ENCODE measurements at places on chromosomes 12 and 14.

- DNase-seq: no peak
Observed at GRCh38 chr14:39185256-39186049, 10.4 kb downstream of the PNN start.

GRCh38 chr14:93648440-93649168 is 139.7 kb downstream of the PRIMA1 start:
- DNase-seq: no peak

DNA sequence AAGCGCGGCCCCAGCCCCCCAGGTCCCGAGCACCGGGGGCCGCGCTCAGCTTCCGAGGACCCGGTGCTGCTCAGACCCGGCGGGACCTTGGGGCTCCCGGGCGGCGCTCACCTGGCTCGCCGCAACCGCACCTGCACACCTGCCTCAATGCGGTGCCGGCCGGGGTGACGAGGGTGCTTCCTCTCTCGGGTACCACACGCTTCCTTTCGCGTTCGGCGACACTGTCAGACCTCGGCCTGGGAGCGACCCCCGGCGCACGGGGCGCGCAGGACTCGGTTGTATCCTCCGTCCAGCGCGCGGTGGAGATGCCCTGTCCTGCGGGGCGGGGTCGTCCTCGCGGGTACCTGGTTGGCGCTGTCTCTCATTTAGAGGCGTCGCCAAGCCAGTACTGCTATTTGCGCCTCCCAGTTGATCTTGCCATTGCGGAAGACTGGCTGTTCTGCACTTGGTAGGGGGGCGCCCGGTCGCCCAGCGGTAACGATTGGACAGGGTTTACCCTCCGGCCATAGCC is 718 bp downstream of the PACS2 start:
- no peak for DNase-seq

- no peak for DNase-seq
Observed at GRCh38 chr12:29255042-29255441, 106.0 kb downstream of the FAR2 start.

- DNase-seq: no peak
Observed at GRCh38 chr12:120286768-120287490, 4.8 kb downstream of the RNU4-2 start.

- DNase-seq: no peak
Observed at GRCh38 chr12:12503384-12504078, 59.1 kb downstream of the DUSP16 start.

DNA sequence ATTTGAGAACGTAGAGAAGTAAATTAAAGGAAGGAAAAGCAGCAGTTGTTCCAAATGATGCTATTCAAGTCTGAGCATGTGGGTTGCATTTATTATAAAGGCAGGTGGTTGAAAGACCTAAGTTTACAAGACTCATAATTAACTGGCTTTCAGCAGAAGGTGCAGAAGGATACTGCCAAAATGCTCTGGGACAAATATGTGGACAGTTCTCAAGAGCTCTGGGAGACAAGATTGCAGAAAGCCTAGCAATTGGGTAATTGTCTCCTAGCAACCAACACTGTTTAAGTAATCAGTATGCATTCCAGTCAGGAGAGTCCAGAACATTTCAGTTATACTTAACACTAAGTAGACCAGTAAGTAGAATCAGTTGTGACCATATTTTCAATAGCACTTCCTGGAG is 131.5 kb downstream of the GPR135 start:
- no peak for DNase-seq

GRCh38 chr14:39232554-39233415 is 930 bp upstream of the MIA2 start:
- DNase-seq: no peak

GRCh38 chr12:12432364-12432763 is 75.5 kb downstream of the BORCS5 start:
- no peak for DNase-seq

GRCh38 chr12:30092983-30093617 is 309.4 kb upstream of the TMTC1 start:
- DNase-seq: no peak

- no peak for DNase-seq
Observed at GRCh38 chr12:96401076-96401871, 1.0 kb upstream of the CDK17 start.

DNA sequence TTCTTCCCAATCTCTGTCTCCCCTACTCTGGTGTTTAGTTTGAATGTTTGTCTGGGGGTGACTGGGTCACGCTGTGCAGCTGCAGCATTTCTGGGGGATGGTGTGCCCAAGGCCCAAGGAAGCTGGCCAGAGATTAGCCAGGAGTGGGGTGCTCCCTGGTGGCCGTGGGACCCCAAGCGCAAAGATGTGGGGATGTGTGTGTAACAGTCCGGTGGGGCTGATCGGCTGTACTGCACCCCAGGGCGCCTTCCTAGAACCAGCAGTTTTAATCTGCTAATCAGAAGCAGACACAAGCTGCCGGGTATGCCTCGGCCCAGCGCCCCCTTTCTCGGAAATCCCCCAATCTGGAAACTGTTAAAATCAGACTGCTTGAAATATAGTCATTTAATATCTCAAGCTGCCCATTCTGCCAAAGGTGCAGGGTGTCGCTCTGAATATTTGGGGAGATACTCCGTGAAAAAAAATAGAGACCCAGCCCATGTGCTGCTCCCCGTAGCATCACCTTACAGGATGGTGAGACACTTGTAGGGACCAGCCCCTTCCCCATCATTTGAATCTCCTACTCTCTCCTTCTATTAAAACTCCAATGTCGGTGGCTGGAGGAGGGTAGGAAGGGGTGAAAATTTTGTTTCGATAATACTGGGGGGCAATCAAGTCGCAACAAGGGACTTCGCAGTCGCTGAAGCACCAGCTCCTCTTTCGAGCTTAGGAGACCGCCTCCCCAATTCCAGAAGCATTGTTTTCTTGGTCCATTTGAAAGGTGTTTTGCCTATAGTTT is 4.3 kb downstream of the HOXC9 start:
- no peak for DNase-seq

DNA sequence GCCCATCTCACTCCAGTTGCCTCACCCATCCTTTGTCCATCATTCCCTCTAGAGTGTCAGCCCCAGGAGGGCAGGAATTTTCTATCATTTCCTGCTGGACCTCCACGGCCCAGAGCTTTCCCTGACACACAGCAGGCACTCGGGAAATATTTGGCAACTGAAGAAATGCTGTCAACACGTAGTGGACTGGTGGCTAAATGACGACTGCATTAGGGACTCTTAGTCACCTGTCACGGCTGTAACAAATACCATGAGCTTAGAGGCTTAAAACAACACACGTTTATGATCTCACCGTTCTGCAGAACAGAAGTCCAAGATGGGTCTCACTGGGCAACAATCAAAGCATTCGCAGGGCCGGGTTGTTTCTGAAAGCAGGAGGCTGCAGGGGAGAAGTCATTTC is 91.3 kb downstream of the PHETA1 start:
- no peak for DNase-seq

DNA sequence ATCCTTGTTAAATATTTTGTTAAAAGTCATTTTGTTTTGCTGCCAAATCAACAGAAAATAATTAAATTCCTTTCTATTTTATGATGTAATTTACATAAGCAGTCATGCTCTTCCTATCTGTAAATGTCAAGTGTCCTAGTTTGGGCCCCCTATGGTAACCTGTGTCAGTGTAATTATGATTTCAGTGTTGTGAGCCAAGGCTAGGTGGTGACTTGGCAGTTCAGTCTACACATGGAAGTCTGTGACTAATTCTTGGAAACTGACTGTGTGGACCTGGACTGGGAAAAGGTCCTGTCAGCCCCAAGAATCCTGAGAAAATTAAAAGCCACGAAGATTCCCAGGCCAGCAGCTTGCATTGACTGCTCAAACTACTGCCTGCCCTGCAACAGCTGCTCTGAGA is 371.0 kb downstream of the FUT8 start:
- no peak for DNase-seq
